ENCODE measurements at places on chromosomes 2 and 18. TPM values are rescaled to one million over a fixed set of nuclear protein-coding genes. Genes with fewer than 3 reads are reported as not detected.

DNA sequence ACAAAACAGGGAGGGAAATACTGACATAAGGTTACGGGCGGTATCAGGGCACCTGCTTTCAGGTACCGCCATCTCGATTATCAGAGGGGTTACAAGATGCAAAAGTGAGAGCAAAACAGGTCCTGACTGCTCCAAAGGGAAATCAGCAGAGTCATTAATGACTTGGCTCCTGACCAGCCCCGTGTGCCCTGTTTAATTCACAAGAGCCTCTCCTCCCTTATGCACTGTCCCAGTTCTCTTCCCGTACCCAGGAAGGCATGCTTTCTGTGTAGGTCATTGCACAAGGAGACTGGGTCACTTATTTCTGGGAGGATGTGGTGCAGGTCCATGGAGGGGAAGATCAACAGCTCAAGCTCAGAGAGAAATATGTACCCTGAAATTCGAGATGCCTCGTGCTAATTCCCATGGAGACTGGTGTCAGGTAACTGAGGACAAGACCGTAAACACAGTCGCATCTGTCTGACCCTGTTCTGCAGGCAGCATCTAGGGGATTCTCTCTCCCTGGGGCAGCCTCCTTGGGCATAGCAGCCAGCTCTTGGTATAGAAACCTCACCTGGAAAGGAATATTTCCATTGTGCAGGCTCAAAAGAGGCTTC, 79.9 kb downstream of the HNRNPLL start:
- no peak for DNase-seq

DNA sequence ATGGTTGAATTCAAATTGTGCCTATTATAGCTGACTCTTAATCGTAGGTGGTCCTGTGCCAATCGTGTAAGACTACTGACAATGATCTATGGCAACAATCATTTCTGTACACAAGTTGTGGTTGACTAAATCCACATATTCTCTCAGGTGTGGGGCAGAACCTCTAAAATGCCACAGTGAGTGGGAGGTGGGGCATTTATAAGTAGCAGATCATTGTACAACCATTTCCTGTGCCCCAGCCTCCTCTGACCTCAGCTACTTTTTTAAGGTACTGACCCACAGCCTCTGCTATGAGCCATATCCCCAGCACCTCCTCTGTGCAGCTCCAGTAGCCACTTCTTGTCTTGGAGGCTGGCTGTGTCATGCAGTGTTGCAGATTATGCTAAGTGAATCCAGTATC, 48.6 kb upstream of the RAPH1 start:
- no peak for DNase-seq

DNA sequence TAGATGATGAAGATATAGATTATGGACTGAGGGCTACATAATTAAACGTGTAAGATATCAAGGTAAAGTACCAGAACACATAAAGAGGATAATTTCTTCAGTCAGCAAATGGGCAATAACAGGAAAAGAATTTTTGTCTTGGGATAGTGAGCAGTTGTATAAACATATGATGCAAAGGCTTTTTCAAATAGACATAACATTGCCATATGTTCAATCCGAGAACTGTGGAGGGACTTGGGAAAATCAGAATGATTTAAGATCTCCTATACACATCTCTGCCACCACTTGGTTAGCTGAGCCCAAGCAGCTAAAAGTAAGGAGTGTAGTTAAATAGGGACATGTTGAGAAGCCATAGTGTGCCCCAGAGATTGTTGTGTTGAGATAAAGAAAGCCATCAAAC, 287.6 kb upstream of the ZNF521 start:
- no peak for DNase-seq

- no peak for DNase-seq
Observed at GRCh38 chr2:145070703-145071102, 550.8 kb upstream of the ZEB2 start.

GRCh38 chr2:147679955-147680531, 164.8 kb upstream of the ACVR2A start:
- DNase-seq, result no peak

DNA sequence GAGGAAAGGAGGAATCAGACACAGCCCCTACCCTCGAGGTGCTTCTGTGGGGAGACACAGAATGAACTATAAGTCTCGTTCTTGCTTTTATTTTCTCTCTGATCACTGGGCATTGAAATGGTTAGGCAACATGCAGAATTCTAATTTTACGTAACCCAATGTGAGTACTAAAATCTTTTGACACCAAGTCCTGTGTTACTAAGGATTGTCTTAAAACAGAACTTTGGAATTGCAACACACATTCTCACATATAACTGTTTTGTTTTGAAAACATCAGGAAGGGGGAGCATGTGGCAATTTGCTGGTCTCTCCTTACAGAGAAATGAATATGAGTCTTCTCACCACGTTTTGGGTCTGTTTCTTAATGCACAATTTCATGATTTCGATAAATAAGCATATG, 23.6 kb upstream of the SULT1C4 start:
- DNase-seq, result no peak

DNA sequence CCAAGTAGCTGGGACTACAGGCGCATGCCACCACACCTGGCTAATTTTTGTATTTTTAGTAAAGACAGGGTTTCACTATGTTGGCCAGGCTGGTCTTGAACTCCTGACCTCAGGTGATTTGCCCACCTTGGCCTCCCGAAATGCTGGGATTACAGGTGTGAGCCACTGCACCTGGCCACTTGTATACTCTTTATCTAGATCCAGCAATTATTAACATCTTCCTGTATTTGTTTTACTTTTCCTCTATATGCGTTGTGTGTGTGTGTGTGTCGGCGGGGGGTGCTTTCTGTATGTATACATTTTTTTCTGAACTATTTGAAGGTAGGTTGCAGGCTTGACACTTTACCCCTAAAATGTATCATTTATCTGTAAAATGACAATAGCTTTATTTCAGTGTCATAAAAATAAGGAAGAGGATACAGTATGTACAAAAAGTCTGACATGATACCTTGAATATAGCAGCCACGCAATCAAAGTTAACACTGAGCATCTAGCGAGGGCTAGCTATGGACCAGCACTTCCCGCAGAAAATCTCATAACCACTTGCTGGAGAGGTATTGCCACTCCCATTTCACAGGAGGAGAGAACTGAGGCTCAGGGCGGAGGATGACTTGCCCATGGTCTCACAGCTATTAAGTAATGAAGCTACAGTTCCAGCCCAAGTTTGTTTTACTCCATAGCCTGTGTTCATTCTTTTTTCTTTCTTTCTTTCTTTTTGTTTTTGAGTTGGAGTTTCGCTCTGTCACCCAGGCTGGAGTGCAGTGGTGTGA, 251.3 kb downstream of the MYCN start:
- no peak for DNase-seq

DNA sequence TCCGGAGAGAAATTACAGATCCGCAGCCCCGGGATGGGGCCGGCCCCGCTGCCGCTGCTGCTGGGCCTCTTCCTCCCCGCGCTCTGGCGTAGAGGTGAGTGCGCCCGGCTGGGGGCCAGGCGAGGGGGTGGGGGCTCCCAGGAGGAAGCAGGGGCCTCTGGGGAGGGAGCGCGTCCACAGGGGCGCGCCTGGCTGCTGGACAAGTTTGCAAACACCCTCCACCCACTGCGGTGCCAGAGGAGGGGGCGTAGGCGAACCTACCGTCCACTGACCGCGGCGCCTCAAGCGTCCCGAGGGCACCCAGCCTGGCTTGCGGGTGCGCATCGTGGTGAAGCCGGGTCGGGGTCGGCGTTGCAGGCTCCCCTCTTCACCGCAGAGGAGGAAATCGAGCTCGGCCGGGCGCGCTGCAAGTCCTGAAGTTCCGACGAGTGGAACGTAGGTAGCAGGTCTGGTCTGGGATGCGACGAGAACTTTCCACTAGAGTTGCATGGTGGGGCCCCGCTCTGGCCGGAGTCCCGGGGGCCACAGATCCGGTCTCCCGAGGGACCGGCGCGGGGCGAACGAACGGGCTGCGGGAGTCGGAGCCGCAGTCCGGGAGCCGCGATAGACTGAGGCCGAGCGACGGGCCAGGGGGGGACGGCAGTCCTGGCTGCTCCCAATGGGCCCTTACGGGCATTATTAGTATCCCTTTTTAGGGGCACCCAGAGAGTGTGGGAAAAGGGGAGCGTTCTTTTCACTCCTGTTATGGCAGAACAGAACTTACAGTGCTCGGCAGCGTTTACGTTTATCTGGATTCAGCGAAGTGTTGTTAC, 502 bp downstream of the MERTK start:
- no peak for DNase-seq

DNA sequence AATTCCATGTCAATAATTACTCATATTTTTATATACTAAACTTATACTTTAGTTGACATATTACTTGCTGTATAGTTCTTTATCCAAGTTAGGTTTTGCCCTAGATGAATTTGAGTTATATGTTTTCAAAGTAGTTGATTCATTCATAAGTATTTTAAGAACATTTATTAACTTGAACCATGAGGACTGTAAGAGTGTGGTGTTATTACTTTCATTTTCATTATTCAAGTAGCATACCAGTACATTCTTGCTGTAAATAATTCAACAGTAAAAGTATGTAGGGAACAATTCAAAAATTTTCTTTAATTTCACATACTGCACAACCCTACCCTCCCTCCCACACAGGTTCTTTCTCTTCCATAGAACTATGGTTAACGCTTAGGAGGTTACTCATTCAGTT, 75.4 kb downstream of the ANKRD12 start:
- no peak for DNase-seq

The HOXD3 gene
- 21.4 TPM for polyA plus RNA-seq

The GPBAR1 gene
- 1.8 TPM for polyA plus RNA-seq

The TUBB6 gene
- polyA plus RNA-seq, result 63.3 TPM
